T-cell (primary cell): ENCODE measurements at places on chromosomes 12 and 14.

DNA sequence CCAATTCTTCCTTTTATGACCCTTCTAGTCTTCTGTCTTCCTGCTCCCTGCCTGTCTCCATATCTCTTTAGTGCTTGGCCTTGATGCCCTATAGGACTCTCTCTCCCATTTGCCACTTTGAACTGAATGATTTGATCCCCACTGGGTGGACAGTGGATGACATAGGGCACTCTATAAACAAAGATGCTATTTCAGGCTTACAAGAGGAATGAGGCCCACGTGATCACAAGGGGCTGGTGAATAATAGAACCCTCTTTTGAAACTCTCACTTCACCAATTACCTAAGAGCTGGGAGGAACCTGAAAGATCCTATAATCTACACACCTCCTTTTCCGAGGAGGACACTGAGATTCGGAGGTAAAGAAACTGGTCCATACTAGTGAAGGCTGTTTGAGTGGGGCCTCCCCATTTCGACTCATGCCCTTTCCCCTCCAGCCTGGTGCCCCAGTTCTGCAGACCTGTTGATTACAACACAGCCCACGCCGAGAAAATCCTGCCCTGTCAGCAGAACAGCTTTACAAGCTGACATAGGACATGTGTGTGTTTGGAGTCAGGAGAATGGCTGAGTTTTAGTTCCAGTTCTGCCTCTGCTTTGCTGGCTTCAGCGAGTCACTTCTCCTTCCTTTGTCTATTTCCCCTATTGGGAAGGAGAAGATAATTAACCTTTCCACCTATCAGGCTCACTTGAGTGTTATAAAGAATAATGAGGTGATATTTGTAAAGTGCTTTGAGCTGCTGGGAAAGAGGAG lies 400.3 kb downstream of the ZFP36L1 start:
- DNase-seq: no peak

DNA sequence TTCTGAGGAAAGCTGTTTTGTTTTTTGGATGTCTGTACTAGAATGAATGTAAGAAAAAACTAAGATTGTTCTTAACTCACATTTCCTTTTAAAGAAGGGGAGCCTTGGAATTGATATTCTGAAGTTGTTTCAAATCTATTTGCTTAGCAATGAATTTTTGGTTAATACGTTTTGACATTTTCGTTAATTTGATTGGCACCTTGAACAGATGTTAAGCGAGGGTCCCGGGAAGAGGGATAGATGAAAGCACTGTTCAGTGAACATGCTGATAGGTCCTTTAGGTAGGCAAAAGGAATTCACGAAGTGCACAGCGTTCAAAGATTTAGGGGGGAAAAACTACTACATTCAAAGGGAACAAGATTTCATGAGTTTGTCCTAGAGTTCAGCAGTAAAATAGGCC lies 1.7 kb downstream of the SLC39A9 start:
- no peak for DNase-seq

GRCh38 chr12:29176941-29177340 lies 27.9 kb downstream of the FAR2 start:
- no peak for DNase-seq

DNA sequence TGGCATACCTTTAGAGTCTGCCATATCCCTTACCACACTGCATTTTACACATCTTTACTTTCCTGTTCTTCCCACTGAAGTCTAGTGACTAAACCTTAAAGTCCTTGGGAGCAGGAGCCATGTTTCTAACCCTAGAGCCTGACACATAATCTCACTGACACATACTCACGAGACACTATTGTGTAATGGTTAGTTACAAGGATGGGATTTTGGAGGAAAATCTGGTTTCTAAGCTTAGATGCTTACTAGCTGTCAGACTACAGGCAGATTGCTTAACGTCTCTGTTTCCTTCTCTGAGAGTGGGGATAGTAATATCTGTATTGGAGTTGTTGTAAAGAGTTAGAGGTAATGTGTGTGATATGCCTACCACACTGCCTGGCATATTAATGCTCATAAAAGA lies 6.2 kb upstream of the DYRK4 start:
- no peak for DNase-seq

DNA sequence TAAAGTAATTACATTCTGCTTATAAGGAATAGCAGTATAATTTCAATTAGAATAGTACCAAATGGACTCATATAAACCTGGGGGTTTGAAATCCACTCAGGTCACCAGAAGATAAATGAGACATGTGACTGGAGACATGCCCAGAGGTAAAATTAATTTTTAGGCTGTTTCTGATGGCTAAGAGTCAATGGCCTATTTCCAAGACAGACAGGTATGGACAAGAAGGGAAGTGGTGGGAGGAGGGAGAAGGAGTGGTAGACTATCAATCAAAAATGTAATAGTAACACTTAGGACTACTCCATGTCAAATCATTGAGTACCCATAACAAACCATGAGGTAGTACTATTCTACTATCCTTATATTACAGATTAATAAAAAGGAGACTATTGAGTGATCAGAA lies 544.0 kb downstream of the GALC start:
- no peak for DNase-seq

- DNase-seq: no peak
These were observed 27.6 kb downstream of the NCKAP5L start for GRCh38 chr12:49800421-49801140.

DNA sequence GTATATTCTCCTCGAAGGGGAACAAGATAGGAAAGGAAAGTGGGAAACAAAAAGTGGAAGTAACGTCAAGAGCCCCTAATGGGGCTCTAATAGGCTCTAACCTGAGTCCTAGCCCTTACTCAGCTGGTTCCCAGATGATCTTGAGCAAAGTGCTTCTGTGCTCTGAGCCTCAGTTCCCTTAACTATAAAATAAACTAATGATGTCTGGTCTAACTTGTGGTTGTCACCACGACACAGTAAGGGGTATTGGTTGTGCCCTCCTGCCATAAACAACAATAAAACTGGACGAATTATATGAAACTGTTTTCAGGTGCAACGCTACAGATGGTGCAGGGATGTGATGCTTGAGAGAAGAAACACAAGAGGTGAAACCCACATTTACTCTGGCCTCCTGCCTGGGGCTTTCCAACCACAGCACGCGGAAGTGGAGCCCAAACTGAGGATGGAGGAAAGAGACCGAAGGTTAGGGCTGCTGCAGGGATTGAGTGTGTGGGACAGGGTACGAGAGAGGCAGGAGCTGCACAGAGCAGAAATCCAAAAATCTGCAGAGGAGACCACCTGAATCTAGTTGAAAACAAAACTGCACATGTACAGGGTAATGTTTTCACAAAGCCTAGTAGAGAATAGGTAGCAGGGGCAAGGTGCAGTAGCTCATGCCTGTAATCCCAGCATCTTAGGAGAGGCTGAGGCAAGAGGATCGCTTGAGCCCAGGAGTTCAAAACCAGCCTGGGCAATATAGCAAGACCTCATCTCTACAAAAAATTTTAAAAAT lies 45.6 kb upstream of the BCL2L14 start:
- peak; percentile 39 for DNase-seq

DNA sequence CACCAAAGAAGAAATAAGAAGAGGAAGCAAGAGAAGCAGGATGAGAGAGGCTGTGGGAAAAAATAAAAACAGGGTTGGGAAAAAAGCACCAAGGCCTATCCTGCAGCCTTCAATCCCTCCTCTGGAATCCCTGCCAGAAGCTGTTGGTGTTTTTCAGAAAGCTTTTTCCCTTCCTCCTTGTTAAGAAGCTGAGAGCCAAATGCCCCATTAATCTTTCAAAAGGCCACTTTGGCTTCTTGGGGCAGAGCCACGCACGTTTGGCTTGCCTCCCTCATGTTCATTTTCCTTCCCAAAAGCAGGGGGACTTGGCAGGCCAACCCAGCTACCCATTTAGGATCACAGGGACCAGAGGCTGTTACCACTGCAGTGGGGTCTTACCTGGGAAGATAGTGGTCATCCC lies 365.3 kb downstream of the NUAK1 start:
- no peak for DNase-seq

DNA sequence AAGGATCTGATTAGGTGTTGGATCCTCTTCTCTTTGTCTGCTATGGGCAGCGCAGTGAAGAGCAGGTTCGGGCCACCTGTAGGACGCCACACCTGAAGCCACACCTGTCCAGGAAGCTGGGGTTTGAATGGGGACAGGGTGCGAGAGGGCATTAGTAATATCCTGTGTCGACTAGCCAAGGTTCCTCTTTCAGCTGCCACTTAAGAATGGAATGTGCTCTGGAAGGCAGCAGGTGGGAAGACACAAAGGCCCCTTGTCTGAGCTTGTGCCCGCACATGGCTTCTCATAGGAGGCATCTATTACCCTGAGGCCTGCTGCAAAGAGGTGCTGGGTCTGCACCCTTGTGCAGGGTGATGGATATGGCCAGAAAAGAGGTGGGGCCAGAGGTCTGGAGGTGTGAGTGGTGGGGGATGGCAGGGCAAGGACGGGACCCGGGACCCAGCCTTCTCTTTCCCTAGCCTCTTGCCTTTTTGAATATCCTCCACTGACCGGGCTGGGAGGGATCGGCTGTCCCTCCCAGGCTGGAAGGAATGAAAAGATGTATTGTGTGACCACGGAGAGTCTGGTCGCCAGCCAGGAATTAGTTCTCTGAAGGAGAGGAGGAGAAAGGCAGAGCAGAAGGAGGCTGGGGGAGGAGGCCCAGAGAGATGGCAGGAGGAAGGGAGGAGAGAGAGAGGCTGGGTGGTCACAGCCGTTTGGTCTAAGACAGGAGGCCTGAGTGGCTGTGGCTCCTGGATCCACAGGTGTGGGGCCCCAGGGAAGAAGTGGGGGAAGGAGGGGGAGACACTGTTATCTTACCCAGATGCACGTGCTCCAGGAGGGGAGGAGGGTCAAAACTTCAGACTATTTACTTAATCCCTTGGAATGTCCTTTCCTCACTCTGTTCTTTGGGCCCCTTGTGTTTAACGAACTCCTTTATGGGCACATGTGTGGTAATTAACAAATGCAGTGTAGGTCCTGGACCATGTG lies 101.5 kb downstream of the SMOC1 start:
- no peak for DNase-seq

GRCh38 chr14:90255871-90256270 lies 482 bp upstream of the PSMC1 start:
- no peak for DNase-seq

DNA sequence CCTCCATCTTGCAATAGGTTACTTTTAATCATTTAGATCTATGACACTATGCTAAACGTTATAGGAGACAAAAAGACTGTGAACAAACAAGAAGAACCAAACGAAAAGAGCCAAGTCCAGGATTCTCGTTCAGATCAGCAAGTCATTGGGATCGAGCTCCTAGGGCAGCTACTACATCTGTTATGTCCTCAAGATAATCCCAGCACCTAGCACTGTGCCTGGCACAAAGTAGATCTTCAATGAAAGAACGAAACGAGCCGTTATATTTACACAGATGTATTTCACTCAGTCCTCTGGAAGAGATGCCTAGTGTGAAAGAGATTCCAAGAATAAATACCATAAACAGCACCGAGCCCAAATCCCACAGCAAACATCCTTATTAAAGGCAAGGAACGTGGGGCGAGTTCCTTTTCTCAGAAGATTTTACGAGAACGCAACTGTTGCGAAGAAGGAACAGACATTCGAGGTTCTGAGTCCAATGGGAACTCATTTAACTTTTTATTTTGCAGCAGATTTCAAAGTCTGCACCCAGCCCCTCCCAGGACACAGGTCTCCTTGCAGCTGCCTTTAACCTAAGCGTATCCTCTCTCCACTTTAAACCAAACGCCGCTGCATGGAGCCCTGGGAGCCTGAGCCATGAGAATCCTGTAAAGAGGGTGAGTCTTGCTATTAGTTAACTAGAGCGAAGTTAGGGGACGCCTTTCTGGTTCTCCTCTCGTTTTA lies 544 bp upstream of the TDP1 start:
- DNase-seq: no peak

- DNase-seq: no peak
These were observed 13.7 kb downstream of the APPL2 start for GRCh38 chr12:105222284-105222655.

GRCh38 chr14:33972583-33973081 lies 21.8 kb upstream of the EGLN3 start:
- no peak for DNase-seq

DNA sequence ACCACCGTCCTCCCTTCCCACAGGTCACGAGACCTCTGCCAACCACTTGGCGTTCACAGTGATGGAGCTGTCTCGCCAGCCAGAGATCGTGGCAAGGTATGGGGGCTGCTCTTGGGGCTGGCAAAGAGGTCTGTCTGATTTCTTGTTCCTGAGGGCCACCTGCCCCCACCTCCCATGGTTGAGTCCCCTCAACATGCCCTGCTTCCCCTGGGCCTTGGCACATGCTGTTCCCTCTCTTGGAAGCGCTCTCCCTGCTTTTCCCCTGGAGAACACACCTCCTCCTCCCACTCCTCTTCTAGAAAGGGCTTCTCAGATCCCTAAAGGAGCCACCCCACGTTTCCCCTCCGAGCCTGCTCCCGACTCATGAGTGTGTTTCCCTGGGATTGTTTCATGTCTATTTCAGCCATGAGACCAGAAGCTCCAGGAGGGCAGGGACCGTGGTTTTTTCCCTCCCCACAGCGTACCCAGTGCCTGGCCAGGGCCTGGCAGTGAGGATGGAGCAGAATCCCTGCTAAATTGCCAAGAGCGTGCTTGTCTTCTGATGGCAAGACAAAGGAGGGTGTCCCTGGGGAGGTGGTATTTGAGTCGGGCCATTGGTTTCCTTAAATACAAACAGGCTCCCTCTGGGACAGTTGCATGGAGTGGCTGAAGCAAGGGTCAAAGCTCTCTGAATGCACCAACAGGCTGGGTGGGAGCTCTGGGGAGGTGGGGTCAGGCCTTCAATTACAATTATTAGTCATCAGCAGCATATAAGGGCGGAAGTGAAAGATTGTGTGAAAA lies 34.1 kb downstream of the CYP46A1 start:
- no peak for DNase-seq

- no peak for DNase-seq
These were observed 55.1 kb downstream of the LRRC74A start for GRCh38 chr14:76881348-76881747.

GRCh38 chr14:77714926-77715325 lies 7.0 kb downstream of the SLIRP start:
- DNase-seq: no peak
